Fibroblast of skin of left quadriceps (primary cell): ENCODE measurements at places on chromosomes 13 and 19.
A peak's percentile ranks its signal among the peaks of the same experiment; 100 is the strongest.

GRCh38 chr13:111115965-111116521, 933 bp downstream of the ARHGEF7 start:
- peak; percentile 60 for DNase-seq

- no peak for DNase-seq
Measured at GRCh38 chr13:32011971-32012370, 19.6 kb upstream of the FRY start.

DNA sequence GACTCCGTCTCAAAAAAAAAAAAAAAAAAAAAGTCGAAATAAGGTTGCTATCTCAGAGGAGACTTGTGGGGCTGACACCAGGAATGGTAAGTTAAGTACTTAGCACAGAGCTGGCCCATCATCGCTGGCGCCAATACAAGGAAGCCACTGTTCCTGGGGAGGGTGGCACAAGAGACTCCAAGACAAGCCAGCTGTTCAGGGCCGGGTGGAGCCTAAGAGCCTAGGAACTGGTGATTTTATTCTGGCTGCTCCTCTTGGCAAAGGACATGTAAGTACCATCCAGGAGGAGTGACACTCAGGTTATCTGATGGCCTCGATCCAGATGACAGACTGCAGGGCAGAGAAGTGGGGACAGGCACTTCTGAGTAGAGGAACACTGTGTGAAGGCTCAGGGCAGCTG, 3.8 kb downstream of the ELOF1 start:
- DNase-seq, result no peak

GRCh38 chr19:13689085-13689484, 75.2 kb upstream of the MRI1 start:
- no peak for DNase-seq

GRCh38 chr19:33248954-33249613, 23.4 kb upstream of the SLC7A10 start:
- DNase-seq, result no peak

DNA sequence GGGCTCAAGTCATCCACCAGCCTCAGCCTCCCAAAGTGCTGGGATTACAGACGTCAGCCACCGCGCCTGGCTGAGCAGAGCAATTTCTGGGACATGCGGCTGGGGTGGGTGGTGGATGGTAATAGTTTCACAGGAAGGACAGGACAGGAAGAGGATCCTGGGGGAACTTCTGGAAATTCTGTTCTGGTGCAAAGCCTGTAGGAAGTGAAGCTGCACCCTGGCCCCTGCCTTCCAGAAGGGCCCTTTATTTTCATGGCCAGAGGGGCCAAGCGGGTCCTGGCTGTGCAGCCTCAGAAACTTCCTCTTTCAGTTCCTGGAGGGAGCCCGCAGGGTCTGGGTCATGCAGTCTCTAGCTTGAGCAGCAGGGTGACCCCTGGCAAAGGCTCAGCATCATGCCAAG, 15.7 kb downstream of the FEM1A start:
- no peak for DNase-seq

- DNase-seq, result no peak
Measured at GRCh38 chr19:43731346-43731745, 15.5 kb downstream of the IRGC start.

DNA sequence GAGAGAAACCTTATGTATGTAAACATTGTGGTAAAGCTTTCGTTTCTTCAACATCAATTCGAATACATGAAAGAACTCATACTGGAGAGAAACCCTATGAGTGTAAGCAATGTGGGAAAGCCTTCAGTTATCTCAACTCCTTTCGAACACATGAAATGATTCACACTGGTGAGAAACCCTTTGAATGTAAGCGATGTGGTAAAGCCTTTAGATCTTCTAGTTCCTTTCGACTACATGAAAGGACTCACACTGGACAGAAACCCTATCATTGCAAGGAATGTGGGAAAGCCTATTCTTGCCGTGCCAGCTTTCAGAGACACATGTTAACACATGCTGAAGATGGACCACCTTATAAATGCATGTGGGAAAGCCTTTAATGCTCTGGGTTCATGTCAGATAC, 24.7 kb downstream of the ZNF136 start:
- DNase-seq, result no peak

DNA sequence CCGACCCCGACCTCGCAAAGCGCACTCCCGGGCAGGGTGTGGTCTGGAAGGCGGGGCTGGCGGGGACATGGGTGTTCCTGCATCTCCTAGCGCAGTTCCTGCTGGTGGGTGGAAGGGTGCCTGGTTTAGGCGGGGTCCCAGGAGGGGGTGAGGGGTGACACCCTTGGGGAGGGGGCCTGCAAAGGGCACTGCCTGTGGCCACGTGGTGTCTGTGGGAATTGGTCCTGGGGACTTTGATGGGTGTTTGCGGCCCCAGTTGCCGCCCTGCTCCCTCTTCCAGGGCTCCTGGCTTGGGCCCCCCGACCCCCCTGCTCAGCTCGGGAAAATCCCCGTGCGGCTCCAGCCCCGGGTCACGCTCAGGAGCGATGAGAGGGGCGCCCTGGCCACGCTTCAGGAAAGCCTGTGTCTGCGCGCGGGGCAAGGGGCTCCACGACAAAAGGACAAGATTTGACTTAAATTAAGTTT, 19.1 kb downstream of the WTIP start:
- DNase-seq, result no peak

DNA sequence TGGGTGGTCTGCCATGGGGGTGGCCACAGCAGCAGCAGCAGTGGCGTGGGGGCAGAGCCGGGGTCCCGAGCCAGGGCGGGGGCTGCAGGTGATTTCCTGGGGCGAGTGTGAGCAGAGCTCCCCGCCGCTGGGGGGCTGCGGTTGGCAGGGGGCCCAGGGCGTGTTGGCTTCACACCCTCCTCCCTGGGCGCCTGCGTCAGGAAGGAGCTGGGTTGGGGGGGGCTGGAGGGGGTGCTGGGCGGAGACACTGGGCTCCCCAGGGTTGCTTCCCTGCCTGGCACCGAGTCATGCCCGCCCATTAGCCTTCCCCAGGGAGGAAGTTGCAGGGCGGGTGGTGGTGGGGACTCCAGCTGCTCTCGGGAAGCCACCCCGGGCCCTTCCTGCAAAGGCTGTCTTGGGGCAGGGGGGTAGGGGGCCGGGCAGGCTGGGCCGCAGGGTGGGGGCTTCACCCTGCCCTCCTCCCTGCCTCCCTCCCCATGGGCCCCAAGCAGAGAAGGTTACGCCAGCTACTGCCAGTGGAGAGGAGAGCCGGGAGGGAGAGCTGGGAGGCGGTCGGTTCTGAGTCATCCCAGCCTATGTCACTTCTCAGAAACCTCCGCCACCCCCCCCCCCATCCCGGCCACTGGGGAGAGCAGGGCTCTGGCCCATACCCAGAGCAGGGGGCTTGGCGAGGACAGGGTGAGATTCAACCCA, 4.6 kb downstream of the MIDN start:
- peak; percentile 96 for DNase-seq

DNA sequence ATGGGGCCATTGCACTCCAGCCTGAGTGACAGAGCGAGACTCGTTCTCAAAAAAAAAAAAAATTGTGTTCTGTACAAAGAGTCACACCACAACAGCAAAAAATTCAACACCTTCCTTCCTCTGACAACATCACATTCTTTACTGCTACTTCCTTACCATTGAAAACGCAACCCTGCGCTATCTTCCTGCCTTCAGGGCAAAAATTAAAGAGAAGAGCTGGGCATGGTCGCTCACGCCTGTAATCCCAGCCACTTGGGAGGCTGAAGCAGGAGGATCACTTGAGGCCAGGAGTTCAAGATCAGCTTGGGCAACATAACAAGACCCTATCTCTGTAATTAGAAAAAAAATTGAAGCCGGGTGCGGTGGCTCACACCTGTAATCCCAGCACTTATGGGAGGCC, 9.4 kb upstream of the ZNF444 start:
- no peak for DNase-seq

DNA sequence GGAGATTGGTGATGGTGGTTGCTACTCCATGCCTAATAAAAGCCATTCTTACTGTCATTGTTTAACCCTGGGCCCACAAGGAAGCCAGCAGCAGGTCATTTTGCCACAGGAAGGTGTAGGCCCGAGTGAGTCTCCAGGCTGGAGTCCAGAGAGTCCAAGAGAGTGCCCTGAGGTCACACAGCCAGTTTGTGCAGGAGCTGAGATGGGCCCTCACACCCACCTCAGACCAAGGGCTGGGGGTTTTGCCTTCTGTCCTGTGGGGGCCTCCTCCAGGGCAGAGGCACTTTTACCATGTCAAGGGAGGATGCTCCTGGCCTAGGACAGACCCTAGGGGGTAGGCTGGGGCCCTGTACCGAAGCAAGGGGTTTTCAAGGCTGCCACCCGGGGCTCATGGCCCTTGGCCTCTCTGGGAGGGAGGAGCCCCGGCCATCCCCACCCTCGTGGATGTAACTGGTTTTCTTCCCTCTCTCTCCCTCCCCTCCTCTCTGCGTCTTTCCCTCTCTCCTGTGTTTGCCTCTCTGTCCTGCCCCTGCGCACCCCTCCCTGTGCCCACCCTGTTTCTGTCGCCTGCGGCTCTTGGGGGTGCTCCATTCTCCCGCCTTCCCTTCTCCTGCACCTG, 8.0 kb downstream of the CYTH2 start:
- no peak for DNase-seq

DNA sequence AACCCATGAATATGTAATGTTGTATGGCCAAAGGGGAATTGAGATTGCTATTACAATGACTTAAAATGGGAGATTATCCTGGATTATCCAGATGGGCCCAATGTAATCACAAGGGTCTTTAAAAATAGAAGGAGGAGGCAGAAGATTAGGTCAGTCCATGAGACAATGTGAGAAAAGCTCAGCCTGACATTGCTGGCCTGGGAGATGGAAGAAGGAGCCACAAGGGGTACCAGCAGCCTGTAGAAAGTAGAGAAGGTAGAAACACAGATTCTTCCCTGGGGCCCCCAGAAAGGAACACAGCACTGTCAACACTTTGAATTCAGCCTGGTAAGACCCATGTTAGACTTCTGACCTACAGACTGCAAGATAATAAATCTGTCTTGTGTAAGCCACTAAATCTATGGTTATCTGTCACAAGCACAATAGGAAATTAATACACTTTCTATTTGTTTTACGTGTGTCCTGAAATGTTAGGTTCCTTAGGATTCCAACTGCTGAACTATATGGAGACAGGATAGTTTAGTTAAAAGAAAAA, 132.9 kb upstream of the SERP2 start:
- DNase-seq, result no peak

GRCh38 chr19:48770266-48770665, 14.9 kb downstream of the FGF21 start:
- DNase-seq, result peak; percentile 13

- DNase-seq, result no peak
Measured at GRCh38 chr13:45510672-45511071, 45.9 kb downstream of the COG3 start.

GRCh38 chr13:100645382-100645781, 29.2 kb downstream of the TMTC4 start:
- DNase-seq, result no peak

- DNase-seq, result no peak
Measured at GRCh38 chr19:1766800-1767352, 13.6 kb downstream of the ONECUT3 start.

- DNase-seq, result no peak
Measured at GRCh38 chr19:34598217-34599155, 78.5 kb downstream of the SCGB2B2 start.

GRCh38 chr13:42891591-42891990, 100.5 kb downstream of the EPSTI1 start:
- no peak for DNase-seq

DNA sequence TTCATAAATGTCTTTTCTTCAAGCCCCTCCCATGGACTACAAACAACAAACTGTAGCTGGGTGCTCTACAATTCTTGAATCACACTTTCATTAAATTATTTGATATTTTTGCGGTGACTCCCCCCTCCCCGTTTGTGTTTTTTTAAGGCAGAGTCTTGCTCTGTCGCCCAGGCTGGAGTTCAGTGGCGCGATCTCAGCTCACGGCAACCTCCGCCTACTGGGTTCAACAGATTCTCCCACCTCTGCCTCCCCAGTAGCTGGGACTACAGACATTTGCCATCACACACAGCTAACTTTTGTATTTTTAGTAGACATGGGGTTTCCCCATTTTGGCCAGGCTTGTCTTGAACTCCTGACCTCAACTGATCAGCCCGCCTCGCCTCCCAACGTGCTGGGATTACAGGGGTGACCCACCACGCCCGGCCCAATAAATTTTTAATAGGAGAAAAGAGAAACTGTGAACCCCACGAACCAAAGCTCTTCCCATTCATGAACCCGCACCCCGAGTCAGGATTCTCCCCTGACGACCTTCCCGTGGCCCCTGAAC, 703 bp downstream of the ZNF506 start:
- DNase-seq, result no peak
